Left colon (tissue), 2 donors: ENCODE measurements at places on chromosomes 5 and 9. TPM values are rescaled to one million over a fixed set of nuclear protein-coding genes. Genes with fewer than 3 reads are reported as not detected.

Gene SPATA31E1
- total RNA-seq, result not detected

Gene MLANA
- total RNA-seq, result not detected

GRCh38 chr5:140566665-140567064 is 2.0 kb downstream of the SLC35A4 start:
- no peak for DNase-seq

DNA sequence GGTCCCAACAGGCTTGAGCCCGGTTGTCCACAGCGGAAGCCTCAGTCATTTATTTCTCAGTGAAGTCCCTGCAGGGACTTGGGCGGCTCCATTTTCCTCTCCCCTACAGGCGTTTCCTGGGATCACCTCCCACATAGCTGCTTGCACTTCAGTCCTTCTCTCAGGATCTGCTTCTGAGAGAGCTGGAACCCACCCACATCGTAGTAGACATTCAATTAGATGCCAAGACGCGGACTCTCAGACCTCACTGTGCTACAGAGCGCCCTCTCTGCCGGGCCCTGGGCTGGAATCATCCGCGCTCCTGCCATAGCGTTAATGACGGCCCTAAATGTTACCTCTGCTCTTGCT is 54.0 kb upstream of the ROR2 start:
- DNase-seq, result no peak

- no peak for DNase-seq
Observed at GRCh38 chr9:115606838-115607237, 488.9 kb upstream of the TNC start.

- DNase-seq, result no peak
Observed at GRCh38 chr5:180499684-180500083, 5.5 kb downstream of the CNOT6 start.
